EL (cell line): ENCODE measurements at places on chromosomes 7 and 10.

DNA sequence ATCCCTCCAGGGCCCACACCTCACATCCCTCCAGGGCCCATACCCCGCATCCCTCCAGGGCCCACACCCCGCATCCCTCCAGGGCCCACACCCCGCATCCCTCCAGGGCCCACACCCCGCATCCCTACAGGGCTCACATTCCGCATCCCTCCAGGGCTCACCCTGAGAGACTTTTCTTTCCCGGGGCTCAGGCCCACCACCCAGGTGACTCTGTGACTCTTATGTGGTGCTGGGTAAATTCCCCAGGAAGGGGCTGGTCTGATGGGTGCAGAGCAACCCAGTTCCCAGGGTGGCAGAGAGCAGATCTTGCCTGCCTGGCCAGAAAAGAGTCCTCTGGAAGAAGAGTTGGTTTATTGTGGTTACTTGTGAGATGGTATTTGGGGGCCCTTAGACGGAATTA, 290.7 kb downstream of the TCERG1L start:
- DNase-seq = no peak

- DNase-seq = no peak
These were observed 29.8 kb downstream of the NPY start for GRCh38 chr7:24313777-24314176.

DNA sequence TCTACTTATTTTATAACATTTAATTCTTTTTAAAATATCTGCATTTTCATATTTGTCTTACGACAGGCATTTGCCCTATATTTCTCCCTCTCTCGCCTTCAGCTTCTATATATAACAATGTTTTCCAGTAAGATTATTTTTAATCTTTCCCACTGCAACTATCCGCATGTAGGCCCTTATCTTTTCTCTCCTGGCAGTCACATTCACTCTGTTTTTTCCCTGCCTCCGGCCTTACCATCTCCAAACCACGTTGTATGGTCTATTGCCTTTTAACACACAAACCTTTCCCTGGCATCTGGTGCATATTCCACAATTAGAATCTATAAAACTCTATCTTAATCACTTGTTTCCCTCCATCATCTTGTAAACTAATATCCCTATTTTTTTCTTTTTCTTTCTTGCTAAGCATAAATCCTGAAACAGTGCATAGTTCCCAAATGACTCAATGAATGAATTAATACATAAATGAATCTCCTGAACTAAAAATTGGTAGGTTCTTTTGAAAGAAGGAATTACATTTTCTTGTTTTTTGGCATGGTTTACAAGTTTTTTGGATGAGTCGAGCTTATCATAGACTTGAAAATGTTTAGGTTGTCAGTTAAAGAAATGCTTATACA, 173.2 kb downstream of the SEMA3A start:
- peak; percentile 40 for DNase-seq

- no peak for DNase-seq
These were observed 35.6 kb upstream of the TCF7L2 start for GRCh38 chr10:112914288-112914952.

DNA sequence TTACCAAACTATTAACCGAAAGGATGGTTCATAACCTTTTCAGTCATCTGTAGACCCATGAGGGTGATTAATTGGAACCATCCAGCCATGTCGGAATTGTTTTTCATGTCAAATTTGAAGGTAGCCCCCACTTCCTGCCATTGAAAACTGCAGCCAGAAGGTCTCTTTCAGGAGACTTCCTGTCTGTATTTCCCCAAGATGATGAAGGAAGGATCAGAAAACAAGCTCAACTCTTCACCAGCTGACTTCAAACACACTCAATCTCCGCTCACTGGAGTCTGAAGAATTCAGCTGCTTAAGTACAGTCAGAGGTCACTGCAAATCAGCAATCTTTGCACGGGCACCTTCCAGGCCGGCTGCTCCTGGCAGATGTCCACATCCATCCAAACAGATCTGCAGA, 291.7 kb upstream of the NPVF start:
- DNase-seq = no peak

DNA sequence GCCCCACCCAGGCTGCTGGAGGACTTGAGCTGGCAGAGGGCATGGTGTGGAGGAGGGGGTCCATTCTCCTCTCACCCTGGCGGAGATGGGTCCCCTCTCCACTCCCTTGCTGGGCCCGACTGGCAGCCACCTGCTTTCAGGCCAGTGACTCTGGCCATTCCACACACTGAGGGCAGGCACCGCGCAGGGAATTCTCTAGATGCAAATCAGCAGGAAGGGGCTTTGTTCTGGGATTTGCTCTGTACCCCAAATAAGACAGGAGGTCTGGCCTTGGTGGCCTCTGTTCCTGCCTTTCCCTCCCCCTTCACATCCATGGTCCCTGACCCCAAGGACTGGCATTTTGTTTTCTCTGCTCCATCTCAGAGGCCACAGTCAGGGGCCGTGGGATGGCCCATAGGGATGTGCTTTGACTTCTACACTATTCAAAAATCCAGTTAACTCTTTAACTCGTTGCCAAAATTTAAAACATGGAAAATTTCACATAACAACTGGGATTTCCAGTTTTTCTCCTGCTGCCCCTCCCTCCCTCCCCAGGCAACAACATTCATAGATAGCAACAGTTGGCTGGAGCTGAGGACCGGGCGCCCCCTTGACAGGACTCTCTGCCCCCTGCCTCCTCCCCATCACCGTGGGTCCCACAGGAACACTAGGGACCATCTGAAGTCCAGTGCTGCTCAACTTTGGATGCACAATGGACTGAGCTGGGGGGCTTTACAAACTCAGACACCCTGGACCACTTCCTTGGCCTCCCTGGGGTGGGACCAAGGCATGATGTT, 33.9 kb downstream of the PPIF start:
- DNase-seq = no peak

DNA sequence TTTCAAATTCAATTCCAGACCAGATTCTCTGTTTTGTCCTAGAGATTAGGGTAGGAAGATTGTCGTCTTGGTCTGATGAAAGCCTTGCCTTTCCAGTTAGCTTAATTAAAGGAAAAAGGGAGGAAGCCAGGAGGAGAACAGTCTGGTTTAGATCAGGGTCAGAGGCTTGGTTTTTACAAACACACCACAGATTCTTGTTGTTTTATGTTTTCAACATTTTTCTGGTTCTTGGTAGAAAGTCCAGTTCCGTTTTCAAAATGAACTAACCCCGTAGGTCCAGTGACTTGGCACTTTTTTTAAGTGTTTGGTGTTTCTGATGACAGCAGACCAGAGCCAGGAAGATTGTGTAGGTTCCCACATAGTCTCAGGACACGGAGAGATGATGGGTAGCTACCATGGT, 167.1 kb upstream of the INHBA start:
- no peak for DNase-seq
